Endodermal cell (in vitro differentiated cells): ENCODE measurements at places on chromosomes 12 and 14. TPM values are rescaled to one million over a fixed set of nuclear protein-coding genes. Genes with fewer than 3 reads are reported as not detected.

Gene CRACR2A
- total RNA-seq = 4.0 and 4.7 TPM in 2 replicates

Gene SLC24A4
- 0.29 and 0.72 TPM in 2 replicates for total RNA-seq

Gene CDKN3
- 31.5 and 44.7 TPM in 2 replicates for total RNA-seq

Gene PMCH
- not detected in 3 replicates for total RNA-seq

Gene SALL2
- total RNA-seq = 78.6 to 93.4 TPM (median 78.9 TPM) in 3 replicates

DNA sequence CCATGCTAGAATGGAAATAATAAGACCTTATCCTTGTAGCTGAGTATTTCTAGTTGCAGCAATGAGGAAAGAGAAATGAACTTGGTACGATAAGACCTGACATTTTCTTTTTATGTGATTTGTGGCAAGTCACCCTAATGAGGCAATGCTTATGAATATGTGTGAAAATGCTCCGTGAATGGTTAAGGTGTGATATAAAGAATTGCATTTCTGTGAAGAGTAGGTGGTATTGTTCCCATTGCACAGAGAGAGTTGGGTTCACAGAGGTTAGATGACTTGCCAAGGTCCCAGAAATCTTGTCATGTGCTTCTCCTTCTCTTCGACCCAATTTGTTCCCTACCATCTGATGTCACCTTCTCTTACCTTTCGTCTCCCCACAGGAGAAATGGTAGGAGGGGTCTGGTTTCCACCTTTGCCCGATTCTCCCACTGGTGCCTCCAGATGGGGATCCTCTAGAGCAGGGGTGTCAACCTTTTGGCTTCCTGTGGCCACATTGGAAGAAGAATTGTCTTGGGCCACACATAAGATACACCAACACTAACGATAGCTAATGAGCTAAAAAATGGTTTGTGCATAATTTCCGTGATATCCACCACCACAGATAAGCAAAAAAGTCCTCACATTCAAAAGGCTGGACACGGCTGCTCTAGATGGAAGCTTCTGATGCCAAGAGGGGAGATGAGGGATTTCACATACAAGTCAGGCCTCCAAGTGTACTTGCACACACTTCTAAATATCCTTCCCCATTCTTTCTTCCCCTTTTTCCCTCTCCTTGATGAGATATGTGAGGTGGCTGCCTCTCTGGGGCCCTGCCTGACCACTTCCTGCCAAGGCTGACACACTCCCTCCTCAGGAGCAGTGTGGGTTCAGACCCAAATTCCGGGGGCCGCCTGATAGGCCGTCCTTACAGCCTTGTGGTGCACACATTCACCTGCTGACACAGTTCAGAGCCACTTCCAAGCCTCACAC is 96.1 kb downstream of the PLXNC1 start:
- H3K4me3 ChIP-seq = no peak overlapping the region
- H3K27ac ChIP-seq = no peak overlapping the region
- DNase-seq = no peak
- H3K4me1 ChIP-seq = no peaks in the 10 kb centered on the region
- H3K27me3 ChIP-seq = no peaks in the 10 kb centered on the region
- H3K36me3 ChIP-seq = no peaks in the 10 kb centered on the region
